Stimulated activated CD4-positive, alpha-beta T cell treated with anti-CD3 and anti-CD28 coated beads, Interleukin-2, amount 100 ng/mL, for 48 hours (primary cell): ENCODE measurements at places on chromosomes 11 and 22.

DNA sequence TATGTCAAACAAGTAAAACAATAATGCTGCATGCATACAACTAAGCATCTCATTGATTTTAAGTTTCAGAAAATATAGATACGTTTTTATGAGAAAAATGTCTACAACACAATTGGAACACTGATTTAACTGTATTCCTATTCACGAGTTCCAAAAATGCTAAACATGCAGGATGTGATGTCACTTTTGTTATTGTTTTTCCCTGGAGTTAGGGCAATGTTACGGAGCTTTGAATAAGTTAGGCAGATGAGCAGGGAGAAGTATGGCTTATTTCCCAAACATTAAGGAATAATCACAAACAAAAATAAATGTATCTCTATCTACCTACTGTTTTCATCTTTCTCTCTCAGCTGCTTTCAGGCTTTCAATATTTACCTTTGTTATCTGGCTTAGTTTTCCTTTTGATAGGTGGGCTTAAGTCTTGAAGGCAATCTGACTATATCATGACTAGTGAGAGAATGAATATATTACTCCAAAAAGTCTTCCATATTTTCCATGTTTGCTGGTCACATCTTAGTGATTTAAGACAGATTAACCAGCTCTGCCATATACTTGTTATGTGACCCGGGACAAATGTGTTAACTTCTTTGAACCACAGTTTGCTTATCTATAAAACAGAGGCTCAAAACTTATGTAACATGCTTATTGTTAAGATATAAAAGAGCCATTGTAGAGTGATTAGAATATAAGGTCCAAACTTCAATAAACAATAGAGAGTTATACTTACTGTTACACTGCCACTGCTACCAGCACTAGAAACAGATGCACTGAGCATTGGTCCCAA, 854.4 kb upstream of the CCDC90B start:
- no peak for DNase-seq

GRCh38 chr11:77213029-77213579, 85.1 kb downstream of the MYO7A start:
- DNase-seq: no peak

GRCh38 chr11:8934742-8935488, 2.2 kb upstream of the C11orf16 start:
- no peak for DNase-seq

DNA sequence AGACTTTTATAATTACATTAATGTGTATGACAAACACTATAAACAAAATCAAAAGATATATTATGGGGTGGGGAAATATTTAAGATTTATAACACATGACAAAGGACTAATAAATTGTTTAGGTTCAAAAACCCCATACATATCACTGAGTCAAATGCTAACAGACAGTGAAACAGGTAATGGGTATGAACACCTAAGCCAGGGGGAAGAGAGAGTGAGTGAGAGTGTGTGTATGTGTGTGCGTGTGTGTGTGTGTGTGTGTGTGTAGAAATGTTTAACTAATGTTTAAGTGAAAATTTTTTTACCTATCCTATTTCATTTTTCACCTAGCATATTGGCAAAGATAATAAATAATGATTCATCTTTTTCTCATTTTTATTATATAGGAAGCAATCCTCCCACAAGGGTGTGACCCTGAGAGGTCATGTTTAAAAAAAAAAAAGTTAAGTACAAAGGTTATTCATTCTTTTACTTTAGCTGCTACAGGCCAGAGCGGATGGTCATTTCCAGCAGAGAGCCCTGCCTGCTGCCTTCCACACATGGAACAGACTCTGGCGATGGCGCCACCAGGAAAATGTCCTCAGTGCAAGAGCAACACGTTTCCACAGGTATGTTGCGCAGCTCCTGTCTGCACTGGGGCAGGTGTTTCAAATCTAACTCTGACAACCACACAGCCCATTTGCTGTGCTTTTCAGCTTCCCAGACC, 72.9 kb downstream of the PISD start:
- no peak for DNase-seq

GRCh38 chr11:80733361-80733760, 1292.5 kb upstream of the TENM4 start:
- no peak for DNase-seq

GRCh38 chr11:127675581-127675980, 675.0 kb upstream of the KIRREL3 start:
- DNase-seq: no peak

- no peak for DNase-seq
These were observed 3.9 kb upstream of the ABCG4 start for GRCh38 chr11:119144825-119145486.

GRCh38 chr11:115652496-115652895, 148.3 kb upstream of the CADM1 start:
- no peak for DNase-seq

GRCh38 chr11:102234779-102235439, 82.4 kb upstream of the BIRC3 start:
- DNase-seq: no peak

- DNase-seq: no peak
These were observed 2.9 kb downstream of the C11orf87 start for GRCh38 chr11:109424901-109425300.

GRCh38 chr11:60193687-60194433, 11.0 kb upstream of the MS4A6A start:
- peak; percentile 74 for DNase-seq

DNA sequence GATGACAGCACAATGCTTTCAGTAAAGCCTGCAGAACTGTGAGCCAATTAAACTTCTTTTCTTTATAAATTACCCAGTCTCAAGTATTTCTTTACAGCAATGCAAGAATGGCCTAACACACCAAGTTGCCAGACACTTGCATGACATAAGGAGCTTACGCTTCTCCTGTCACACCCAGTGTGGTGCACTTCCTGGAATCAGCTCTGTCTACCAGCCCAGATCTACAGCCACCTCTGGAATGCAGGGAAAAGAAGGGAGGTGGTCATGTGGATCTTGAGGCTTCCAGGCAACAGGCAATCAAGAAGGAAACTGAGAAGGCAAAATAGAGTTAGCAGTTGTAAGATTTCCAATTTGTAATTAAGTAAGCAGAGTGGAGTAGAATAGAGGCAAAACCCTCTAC, 37.4 kb upstream of the SESN3 start:
- DNase-seq: no peak

DNA sequence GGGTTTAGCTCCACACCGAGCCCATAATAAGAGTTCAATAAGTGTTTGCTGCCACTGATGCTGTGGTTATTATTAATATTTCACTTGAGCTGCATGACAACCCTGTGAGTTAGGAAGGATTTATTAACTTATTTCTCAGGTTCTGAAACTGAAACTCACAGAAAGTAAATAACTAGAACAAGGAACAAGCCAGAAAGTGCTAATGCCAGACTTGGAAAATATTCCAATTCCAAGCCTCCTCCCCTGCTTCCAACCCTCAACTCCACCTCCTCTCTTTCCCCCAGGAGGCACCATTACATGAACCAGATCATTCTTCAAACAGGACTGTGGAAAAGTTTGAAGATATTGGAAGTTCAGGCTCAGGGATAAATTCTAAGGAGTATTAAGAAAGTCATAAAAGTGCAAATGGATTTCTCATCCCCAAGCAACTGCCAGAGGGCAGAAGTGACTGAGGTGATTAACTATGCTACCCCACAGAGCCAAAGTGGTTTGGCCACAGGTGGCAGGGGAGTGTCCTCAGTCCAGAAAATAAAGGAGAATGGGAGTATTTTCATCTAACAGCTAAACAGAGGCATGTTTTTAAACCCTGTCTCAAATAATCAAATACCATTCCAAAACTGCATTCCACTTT, 3.2 kb upstream of the FJX1 start:
- no peak for DNase-seq

DNA sequence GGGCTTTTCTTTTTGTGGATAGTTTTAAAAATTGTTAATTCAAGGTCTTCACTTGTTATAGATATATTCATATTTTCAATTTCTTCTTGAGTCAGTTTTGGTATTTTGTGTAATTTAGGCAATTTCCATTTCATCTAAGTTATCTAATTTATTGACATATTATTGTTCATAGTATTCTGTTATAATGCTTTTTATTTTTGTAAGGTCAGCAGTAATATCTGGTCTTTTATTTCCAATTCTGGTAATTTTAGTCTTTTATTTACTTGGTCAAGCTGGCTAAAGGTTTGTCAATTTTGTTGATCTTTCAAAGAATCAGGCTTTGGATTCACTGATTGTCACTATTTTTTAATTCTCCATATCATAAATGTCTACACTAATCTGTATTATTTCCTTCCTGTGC, 60.1 kb downstream of the HORMAD2 start:
- DNase-seq: no peak

GRCh38 chr22:32648486-32648885, 153.0 kb upstream of the TIMP3 start:
- DNase-seq: no peak

GRCh38 chr11:61791737-61792309, 576 bp downstream of the TMEM258 start:
- DNase-seq: peak; percentile 31

GRCh38 chr11:10072142-10072541, 221.9 kb downstream of the SBF2 start:
- DNase-seq: no peak

- no peak for DNase-seq
These were observed 20.4 kb downstream of the FCHSD2 start for GRCh38 chr11:73121692-73122091.

- DNase-seq: no peak
These were observed 215.7 kb upstream of the CTSC start for GRCh38 chr11:88553204-88553603.

- no peak for DNase-seq
These were observed 241.9 kb upstream of the CTSC start for GRCh38 chr11:88579466-88579865.

GRCh38 chr22:28171115-28171514, 252.1 kb upstream of the PITPNB start:
- DNase-seq: no peak

GRCh38 chr11:117421476-117421875, 93.8 kb downstream of the CEP164 start:
- DNase-seq: no peak

DNA sequence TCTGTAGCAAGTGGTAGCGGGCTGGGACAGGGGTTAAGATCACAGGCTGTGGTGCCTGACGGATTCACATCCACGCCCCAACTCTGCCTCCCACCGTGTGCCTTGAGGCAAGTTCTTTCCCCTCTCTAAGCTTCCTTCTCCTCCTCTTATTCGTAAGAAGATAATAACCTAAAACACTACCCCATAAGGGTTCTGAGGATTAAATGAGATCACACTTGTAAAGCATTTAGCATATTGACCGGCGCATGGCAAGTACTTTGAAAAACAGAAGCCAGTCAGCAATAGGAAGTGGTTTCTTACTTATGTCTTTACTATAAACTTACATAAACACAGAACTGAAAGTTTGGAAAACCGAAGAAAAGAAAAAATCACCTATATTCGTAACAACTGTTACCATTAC, 15.5 kb upstream of the LMO2 start:
- no peak for DNase-seq

DNA sequence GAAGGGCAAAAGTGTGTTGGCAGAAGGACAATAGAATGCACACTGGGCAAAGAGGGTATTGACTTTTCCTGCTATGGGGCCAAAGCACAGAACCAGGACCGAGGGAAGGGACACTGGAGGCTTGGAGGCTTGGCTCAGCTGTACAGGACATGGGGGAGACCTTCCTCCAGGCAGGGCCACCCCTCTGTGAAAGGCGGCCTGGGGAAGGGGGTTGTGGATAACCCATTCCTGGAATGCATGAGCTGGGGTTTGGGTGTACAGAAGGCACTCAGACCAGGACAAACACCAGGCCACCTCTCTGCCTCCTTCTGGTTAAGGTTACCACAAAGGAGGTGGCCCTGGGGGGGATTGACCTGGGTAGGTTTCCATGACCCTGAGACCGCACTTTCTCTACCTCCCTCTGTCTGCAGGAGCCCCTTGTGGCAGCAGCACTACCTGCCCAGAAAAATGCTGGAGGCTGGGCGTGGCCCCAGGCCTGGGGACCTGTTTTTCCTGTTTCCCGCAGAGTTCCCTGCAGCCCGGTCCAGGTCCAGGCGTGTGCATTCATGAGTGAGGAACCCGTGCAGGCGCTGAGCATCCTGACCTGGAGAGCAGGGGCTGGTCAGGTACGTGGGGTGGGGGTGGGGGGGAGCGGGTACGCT, 9.6 kb downstream of the P2RY2 start:
- DNase-seq: no peak

- DNase-seq: peak; percentile 66
These were observed 88.4 kb downstream of the PDE2A start for GRCh38 chr11:72585762-72586311.

DNA sequence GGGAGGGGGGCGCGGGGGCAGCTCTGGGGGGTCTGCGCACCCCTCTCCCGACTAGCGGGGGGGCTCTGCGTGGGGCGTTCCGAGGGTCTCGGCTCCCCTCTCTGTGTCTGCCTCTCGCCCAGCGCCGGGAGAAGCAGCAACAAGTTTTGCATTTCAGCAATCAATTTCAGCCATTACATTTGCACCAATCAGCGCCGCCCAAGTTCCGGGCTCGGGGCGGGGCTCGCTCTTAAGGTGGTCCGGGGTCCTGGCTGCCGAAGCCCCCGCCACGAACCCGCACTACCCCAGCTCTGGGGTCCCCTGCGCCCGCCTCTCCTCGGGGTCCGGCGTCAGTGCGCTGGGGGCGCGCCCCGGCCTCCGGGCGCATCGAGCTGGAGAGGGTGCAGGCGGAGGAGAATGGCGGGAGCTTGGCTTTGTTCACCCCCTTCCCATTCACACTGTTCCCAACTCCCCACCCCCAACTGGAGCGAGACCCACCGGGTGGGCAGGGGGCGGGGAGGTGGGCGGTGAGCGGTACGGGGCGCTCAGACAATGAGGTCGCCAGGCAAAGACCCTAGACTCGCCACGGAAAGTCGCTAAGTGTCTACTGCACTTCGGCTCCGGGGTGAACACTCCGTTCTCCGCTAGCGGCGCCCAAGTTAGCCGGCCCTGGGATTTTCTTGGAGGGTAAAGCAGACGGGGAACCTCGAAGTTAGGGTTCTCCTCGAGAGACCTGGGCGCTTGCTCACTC, at the start of gene MN1:
Gene MN1, minus strand, starts transcription at position 141 of the 730 bp plus-strand sequence. CDS start 1,213 bp downstream, outside the sequence.
- DNase-seq: peak; percentile 32

DNA sequence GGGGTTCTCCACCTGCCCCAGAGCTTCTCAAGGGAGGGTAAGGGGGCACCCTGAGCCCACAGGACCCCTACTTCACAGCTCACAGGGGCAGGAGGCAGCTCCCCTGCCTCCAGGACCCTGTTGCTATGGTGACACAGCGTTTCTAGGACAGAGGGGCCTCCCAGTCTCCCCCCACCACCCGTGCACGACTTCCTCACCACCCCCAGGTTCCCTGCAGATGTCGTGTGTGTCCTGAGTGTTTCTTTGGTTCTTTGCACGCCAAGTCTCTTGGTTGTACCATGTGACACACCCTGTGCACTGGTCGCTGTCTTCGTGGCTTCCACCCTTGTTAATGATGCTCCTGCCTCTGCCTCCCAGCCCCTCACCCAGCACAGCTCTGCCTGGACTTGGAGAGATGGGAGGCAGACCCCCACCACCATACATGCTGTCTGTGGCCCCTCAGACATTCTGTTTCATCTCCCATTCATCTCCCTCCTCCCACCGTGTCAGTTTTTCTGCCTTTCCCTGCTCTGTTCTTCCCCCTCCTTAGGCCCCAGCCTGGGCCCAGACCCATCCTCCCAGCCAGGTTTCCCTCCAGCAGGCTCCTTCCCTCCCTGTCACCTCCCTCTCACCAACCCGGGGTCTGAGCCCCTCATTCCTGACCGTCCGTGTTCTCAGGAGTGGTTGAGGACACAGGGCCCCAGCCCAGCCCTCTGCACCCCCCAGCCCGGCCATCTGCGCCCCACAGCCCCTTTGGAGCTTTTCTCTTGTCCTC, 24.5 kb upstream of the RAB1B start:
- no peak for DNase-seq

- no peak for DNase-seq
These were observed 56.2 kb downstream of the SBF1 start for GRCh38 chr22:50418624-50419023.
